ENCODE measurements at places on chromosomes 6 and 20. TPM values are rescaled to one million over a fixed set of nuclear protein-coding genes. Genes with fewer than 3 reads are reported as not detected.

- no peak for DNase-seq
These were observed 16.0 kb downstream of the ATRN start for GRCh38 chr20:3486850-3487249.

DNA sequence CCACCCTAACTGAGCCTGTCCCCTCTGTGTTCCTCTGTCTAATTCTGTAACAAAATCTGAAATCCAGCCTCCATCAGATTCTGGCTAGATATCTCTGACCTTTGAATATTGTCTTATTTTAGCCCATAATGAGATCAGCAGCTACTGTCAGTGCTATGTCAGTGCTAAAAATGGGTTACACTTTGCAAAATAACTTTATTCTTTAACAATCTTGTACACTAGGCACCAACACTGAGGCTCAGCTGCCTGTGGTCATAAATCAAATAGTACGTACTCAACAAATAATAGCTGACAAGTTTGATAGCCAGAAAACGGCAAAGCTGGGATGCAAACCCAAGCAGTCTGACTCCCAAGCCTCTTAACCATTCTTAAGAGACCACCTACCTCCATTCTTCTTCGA is 22.1 kb downstream of the TTPAL start:
- no peak for DNase-seq

Gene RIMS1
- 2.3 TPM for total RNA-seq

Gene LY6G6F
- not detected for total RNA-seq

- DNase-seq = peak; percentile 29
These were observed 120.4 kb downstream of the BCAS1 start for GRCh38 chr20:53950031-53950430.

Gene CYP39A1
- 2.4 TPM for total RNA-seq

DNA sequence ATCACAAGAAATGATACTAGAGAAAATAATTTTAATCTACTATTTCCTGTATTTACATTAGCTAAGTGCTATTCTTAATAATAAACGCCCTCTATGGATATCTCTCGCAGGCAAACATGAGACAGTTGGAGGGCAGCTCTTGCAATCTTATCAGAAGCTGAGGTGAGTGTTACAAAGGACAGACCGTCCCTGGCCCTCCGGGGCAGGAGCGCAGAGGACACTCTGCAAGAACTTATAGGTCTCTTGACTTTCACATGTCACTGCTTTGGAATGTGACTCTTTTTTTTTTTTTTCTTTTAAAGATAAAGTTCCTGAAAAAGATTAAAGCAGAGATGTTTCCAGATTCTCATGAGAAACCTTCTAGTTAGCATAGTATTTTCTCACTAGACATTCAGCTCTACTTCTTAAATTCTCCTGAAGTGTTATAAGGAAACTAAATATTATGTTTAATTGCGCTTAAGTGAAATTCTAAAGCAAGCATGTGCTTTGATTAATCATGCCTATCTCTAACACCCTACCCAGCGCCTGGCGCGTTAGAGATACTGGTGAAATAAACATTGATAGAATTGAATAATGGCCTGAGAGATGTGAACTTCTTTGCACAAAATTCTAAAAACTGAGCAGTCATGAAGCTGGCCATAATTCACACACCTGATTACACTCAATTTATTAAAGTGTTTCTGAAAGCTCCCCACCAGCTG is 57.4 kb downstream of the SYTL3 start:
- no peak for DNase-seq

- DNase-seq = no peak
These were observed 480.7 kb downstream of the RFPL4B start for GRCh38 chr6:112827793-112828192.

DNA sequence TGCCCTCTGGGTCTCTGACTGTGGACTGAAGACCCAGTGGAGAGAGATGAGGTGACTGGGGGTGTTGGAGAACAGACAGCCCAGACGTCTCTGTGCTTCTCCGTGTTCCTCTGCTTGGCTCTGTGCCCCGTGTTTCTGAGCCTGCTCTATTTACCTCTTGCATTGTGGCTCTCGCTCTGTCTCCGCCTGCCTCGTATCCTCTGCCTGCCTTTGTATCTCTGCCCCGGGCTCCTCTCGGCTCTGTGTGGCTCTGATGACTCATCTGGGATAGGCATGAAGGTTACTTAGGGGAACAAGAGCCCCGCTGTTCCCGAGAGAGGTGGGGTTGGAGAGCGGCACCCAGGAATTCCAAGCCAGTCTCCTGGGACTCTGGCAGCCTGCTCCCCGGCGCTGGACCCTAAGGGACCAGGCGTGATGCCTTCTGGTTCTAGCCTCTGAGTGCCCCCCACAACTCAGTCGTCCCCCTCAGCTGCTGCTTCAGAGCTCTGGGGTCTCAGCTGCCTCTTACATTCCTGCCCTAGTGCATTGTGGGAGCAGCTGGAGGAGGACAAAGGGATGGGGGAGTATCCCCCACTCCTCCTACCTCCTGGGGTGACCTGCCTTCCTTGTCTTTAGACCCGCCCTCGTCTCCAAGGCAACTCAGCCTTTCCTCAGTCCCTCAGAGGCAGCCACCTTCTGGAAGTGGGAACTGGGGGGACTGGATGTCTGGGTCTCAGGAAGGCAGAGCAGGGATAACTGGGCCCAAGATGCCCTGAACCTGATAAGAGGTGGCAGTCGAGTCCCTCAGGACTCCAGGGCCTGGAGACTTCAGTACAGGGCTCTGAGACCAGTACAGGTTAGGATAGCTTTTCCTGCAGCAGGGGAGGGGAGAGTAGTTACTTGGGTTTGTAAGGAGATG is 1.9 kb downstream of the DDR1 start:
- DNase-seq = peak; percentile 91
